ENCODE measurements at places on chromosomes 12 and 14.

DNA sequence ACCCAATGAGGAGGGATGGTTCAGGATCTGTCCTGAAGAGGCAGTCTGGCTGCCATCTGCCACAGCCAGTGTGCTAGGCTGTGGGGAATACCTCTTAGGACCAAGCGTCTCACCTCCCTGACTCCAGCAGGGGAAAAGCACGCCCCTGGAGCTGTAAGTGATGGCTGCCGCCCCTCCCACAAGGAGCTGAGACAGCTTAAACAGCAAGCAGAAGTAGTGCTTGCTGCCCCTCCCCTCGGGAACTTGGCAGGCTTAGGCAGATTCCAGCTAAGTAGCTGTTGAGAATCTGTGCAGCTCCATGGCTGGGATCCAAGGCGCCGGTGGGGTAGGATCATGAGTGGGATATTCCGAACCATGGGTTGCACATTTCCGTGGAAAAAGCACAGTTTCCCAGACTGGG lies 360.4 kb upstream of the MDGA2 start:
- no peak for DNase-seq

DNA sequence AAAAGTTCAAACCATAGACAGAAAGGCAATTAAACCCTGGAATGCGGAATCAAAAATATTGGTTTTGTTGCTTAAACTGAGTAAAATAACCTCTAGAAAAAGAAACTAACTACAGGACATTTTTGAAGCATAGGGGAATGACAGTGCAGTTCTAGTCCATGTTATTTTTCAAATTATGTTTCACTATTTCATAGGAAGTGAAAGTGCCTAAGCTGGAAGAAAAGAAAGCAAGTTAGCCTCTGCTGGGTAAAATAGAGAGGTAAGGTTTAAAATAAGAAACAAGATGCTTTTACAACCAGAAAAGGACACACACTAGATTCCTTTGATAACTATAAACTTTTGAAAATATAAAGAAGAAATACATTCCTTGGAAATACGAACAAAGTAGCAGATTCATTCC lies 1.1 kb downstream of the CLECL1 start:
- DNase-seq, result no peak

DNA sequence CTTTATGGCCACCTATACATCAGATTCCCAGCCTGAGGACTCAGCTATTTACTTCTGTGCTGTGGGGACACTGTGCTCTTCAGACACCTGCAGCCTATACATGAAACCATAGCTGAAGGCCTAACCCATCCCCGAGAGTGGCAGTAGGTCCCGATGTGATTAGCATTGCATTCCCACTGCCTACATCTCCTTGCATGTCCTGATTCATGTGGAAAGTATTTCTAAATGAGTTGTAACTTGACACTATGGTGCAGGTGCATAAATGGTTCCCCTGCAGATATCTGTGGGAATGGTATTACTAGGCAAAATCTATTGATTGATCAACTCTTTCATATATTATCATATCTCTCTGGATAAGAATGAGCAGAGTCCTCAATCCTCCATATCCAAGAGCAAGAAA lies 433.5 kb downstream of the DAD1 start:
- no peak for DNase-seq

DNA sequence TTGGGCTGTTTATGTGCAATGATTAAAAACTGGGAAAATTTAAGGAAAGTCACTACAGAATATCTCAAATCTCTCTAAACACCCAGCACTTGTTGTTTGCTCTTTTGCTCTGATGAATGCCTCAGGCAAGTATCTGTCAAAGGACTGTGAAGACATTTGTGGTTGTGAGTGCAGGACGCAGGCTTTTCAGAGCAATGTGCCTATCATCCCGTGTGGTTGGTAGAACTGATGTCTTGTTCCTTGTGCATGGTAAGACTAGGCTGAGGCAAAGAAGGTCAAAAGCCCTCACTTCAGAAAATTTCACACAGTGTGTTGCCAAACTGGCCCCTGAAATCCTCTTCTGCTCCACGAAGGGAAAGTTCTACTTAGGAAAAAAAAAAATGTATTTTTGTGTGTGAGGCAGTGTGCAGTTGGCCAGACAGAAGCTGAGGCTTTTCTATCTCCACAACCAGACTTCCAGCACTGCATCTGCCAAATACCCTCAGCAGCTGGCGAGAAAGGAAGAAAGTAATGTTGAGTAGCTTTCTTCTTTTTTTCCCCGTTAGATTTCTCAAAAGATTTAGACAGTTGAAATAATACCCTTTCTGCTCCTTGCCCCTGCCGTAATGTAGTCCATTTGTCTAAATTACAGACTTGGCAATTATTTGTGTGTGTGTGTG lies 1103.1 kb downstream of the VRK1 start:
- DNase-seq, result no peak

DNA sequence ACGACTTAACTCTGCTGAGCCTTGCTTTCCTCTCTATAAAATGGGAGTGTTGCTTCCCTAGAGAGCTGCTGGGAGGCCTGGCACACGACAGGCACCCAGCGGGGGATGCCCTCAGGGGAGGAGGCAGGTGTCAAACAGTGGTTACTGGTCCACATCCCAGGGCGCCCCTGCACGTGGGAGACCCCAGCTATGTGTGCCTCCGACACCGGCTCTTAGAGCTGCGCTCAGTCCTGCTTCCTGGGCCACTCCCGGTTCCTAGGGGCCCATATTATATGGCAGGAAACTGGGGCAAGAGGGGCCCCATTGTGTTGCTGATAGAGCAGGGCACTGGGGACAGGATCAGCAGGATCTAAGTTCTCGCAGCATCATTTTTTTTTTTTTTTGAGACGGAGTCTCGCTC lies 47.3 kb downstream of the CHGA start:
- DNase-seq, result no peak

Data from activated CD8-positive, alpha-beta memory T cell treated with anti-CD3 and anti-CD28 coated beads, Interleukin-2, amount 50 U/mL, for 4 hours (primary cell).